Epithelial cell of prostate (primary cell): ENCODE measurements at places on chromosomes 7 and 10.

GRCh38 chr7:152956006-152956405, 196.5 kb downstream of the ACTR3B start:
- no peak for DNase-seq

GRCh38 chr10:119777686-119778085, 51.8 kb downstream of the INPP5F start:
- DNase-seq, result no peak

- DNase-seq, result no peak
Measured at GRCh38 chr10:122532601-122533296, 27.8 kb upstream of the DMBT1 start.

- no peak for DNase-seq
Measured at GRCh38 chr10:43712821-43713584, 64.3 kb upstream of the ZNF32 start.

DNA sequence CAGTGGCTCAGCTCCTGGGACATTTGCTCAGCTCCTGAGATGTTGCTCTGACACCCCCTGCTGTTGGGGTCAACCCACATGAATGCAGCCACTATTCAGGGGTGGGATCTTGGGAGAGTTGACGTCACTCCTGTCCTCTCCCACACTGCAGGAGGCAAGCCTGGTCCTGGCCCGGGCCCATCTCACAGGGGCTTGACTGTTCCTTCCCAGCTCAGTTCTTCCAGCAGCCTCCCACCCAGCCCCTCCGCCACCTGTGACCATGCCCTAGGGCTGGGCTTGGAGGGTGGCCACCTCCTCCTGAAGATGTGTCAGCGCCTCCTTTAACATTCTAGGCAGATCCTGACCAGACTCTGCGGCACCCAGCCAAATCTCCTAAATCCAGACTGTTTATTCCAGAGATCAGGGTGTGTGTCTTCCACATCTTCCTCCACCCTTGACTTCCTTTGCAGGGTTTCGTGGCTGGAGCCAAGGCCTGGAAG, 19.1 kb upstream of the OPALIN start:
- DNase-seq, result no peak

DNA sequence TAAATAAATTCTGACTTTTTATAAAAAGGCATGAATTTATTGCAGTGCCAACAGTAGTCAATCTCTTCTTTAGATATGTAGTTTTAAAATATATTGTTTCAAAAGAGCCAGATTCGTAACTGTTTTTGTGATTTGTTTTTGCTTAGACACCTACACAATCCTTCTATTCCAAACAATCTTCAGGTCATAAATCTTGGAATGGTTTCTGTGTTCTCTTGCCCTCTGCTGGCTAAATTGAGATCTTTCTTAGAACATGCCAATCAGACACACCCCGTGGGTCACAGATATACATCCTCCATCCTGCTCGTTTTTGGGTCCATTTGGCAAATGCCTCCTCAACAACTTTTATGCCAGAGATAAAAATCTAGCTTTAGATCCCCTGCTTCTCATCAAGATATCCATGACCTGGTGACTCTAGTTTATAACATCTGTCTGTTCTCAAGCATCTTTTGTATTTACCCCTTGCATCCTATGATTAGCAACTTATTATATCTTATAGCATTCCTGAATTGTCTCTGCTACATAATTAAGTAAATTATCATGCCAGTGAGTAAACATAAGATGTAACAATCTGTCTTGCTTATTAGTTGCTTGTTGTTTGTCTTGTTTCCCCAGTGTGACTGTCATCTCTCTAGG, 35.3 kb upstream of the IFRD1 start:
- DNase-seq, result no peak

DNA sequence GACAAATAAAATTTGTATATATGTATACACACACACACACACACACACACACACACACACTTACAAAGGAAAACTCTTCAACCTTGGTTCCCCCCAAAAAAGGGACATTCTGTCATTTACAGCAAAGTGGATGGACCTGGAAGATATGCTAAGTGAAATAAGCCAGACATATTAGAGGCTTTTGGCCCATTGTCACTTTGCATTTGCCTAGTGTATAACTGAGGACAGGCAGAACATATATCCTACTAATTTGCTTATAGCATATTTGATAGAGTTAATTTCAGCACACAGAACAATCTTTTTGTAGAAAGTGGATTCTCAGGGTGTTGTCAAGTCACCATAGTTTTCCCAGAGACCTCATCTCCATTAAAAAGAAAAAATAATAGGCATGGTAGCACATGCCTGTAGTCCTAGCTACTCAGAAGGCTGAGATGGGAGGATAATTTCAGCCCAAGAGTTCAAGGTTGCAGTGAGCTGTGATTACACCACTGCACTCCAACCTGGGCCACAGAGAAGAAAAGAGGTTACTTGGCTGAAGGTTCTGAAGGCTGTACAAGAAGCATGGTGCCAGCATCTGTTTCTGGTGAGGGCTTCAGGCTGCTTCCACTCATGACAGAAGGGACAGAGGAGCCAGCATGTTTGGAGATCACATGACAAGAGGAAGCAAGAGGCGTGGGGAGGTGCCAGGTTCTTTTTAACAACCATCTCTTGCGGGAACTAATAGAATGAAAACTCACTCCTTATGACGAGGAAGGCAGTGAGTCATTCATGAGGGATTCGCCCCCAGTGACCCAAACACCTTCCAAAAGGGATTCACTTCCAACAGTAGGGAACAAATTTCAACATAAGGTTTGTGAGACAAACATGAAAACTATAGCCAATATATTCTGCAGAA, 135.6 kb downstream of the TMEM168 start:
- DNase-seq, result no peak

- no peak for DNase-seq
Measured at GRCh38 chr10:76733441-76733936, 904.1 kb downstream of the KCNMA1 start.

DNA sequence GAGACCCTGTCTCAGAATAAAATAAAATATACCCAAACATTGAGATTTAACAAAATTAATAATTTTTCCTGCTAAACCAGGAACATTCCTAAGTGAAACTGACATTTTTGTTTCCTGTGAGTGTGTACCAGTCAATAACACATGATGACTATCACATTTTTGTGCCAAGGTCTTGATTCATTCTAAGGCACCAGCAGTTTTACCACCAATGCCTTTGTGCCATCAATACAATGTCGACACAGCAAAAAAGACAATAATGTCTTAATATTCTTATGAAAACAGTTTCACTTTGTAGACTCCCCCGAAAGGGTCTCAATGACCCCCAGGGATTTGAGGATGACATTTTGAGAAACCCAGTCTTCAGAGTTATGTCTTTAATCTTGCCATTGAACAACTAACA, 7.2 kb upstream of the CADPS2 start:
- no peak for DNase-seq

DNA sequence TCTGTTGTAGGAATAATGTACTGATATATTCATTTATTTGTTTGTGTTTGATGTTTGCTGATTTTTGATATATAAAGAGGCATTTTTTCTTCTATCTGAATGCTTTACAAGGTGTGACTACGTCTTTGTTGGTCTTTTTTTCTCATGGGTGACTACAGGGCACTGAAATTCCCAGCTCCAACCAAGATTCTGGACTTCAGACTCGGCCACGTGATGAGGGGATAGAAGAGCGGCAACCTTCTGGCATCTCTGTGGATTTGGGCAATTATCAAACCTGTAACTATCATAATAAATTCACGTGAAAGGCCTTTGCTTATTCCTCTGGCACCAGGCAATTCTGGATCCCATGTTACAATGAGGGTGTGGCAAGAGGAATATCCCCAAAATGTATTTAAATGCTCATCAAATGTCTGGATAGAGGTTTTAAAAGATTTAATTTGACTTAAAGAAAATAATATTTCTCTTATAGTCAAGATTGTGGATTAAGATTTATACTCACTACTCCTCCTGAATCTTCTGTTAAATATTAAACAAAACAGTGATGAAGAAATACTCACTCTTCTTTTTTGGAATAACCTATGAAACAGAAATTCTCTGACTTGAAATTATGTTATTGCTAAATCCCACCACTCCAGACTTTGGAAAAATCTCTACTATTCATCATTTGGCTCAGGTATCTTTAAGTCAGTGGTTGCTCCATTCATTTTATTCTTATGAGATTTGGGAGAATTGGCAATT, 276.3 kb downstream of the GPR37 start:
- DNase-seq, result no peak

DNA sequence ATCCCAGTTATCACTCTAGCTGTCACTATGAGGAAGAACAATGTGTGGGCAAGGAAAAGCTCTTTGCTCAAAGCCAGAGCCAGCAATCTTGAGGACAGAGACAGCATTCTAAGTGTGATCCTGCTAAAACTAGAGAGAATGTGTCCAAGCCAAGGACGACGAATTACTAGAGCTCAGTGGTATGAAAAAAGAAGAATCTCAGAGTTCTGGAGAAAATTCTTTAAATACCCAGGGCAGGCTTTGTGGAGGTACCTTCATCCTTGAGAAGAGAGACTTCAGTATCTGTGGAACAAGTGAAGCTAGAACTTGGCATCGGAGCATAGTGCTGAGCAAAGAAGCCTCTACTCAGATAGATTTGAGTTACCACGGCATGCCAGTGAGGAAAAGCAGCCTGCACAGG, 209.8 kb downstream of the TRIL start:
- DNase-seq, result no peak

- DNase-seq, result no peak
Measured at GRCh38 chr7:121451367-121452094, 55.4 kb upstream of the FAM3C start.

DNA sequence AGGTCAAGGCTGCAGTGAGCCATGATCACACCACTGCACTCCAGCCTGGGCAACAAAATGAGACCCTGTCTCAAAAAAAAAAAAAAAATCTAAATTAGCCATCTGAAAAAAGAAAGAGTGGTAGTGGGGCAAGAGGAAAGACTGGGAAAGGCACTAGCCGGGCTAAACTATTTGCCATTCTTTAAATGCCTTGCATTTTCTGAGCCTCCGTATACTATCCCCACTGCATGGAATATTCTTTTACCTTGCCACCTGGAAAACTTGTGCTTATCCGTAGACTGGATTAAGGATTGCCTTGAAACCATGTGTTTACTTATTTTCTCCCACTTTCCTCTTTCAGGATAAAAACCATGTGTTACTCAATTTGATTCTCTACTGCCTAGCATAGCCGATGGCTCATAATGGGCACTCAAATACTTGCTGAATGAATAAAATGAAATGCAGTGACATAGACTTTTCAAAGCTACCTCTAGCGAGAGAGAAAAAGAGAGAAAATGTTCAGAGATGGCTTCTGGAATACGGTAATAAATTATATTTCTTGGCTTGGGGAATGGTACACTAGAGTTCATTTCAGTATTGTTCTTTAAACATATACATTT, 30.6 kb downstream of the HYCC1 start:
- DNase-seq, result no peak

GRCh38 chr7:142463401-142463850, 205.6 kb upstream of the PRSS58 start:
- DNase-seq, result no peak

DNA sequence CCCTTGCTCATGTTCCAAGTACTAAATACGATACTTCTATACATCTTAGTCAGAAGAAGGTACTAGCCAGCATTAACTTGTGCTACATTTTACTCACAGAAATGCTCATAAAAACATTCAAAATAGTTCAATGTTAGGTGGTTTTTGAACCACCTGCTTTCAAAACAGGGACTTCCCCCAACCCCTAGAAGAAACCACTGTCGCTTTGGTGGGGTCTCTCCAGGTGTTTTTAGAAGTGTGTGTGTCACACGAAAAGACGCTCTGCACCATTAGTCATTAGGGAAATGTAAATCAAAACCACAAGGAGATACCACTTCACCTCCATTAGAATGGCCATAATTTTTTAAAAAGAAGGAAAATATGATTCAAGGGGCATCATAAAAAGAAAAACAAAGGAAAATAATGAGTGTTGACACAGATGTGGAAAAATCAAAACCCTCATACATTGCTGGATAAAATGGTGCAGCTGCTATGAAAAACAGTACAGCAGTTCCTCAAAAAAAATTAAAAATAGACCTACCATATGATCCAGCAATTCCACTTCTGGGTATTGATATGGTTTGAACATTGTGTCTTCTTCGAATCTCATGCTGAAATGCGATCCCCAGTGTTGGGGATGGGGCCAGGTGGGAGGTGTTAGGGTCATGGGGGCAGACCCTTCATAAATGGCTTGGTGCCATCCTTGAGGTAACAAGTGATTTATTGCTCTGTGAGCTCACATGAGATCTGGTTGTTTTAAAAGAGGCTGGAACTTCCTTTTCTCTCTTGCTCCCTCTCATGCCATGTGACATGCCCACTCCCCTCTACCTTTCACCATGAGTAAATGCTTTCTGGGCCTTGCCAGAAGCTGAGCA, 74.2 kb downstream of the MALSU1 start:
- DNase-seq, result no peak

DNA sequence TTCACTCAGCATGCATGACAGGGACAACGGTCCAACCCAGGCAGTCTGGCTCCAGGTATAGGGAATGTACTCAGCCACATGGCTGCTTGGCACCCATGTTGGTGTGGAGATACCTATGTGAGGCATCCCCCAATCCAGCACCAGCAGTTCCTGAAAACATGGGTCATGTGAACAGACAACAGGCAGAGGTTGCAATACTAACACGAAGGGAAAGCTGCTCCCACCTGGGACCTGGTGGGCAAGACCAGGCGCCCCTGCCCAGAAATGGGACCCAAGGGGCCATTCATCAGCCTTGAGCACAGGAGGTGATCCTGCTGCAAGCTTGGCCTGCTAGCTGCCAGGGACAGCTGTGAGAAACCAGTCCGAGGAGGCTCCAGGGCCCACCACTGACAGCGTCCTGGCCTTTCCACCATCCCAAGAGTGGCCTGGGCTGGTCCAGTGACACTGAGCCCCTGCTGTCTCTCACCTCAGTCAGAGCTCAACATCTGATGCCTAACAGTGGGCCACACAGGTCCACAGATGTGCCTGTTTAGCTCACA, 142.3 kb downstream of the ARHGAP22 start:
- no peak for DNase-seq

- no peak for DNase-seq
Measured at GRCh38 chr7:27133409-27134231, 3.1 kb upstream of the HOXA4 start.

GRCh38 chr7:51128545-51129435, 187.8 kb downstream of the COBL start:
- DNase-seq, result no peak

- DNase-seq, result no peak
Measured at GRCh38 chr7:122803323-122803722, 82.9 kb downstream of the CADPS2 start.

- no peak for DNase-seq
Measured at GRCh38 chr10:31134311-31134952, 102.8 kb upstream of the ZNF438 start.

GRCh38 chr10:126955934-126956711, 50.9 kb downstream of the DOCK1 start:
- DNase-seq, result no peak

GRCh38 chr10:119651514-119652360, 557 bp downstream of the BAG3 start:
- no peak for DNase-seq

- no peak for DNase-seq
Measured at GRCh38 chr10:9789996-9790395, 1227.7 kb upstream of the CELF2 start.

- no peak for DNase-seq
Measured at GRCh38 chr7:143257501-143257900, 5.7 kb upstream of the GSTK1 start.
